Glomerular endothelial cell (primary cell): ENCODE measurements at places on chromosomes 5 and 9. TPM values are rescaled to one million over a fixed set of nuclear protein-coding genes. Genes with fewer than 3 reads are reported as not detected.

Gene PCDHGA6
- 4.5 and 6.6 TPM in 2 replicates for total RNA-seq

Gene ZCCHC7
- total RNA-seq: 10.2 and 20.5 TPM in 2 replicates

Gene NTRK2
- 0.35 and 0.97 TPM in 2 replicates for total RNA-seq

Gene IL9
- not detected in 2 replicates for total RNA-seq

Gene MELK
- total RNA-seq: 10.1 and 14.7 TPM in 2 replicates

Gene HMCN2
- total RNA-seq: 0.64 TPM in 1 of 2 replicates, not detected in the other

Gene GLT6D1
- total RNA-seq: not detected in 2 replicates

Gene PCDHA11
- 0.23 TPM in 1 of 2 replicates, not detected in the other for total RNA-seq

Gene ST6GALNAC4
- total RNA-seq: 59.7 and 80.3 TPM in 2 replicates

Gene AFAP1L1
- total RNA-seq: 156 and 274 TPM in 2 replicates

GRCh38 chr5:121019106-121019505 lies 555.0 kb downstream of the PRR16 start:
- DNase-seq: no peak

GRCh38 chr9:101047848-101048397 lies 19.4 kb downstream of the PLPPR1 start:
- DNase-seq: no peak

- DNase-seq: no peak
Observed at GRCh38 chr5:77077829-77078176, 9.3 kb downstream of the ZBED3 start.

DNA sequence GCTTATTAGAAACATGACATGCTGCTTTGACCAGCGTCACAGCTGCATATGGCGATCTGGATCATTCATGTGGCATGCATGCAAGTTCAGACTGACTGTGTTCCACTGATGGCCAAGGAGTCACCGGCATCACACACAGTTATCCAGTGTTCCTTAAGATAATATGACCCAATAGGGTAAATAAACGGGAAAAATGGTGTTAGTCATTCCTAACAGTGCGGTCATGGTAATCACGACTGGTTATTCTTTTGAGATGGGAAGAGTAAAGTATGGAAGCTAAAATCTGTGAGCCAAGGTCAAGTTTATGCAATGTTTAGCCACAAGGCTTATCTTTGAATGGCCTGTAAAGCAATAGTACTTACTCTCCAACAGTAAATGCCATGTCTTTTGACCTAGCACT lies 29.3 kb upstream of the LVRN start:
- no peak for DNase-seq

DNA sequence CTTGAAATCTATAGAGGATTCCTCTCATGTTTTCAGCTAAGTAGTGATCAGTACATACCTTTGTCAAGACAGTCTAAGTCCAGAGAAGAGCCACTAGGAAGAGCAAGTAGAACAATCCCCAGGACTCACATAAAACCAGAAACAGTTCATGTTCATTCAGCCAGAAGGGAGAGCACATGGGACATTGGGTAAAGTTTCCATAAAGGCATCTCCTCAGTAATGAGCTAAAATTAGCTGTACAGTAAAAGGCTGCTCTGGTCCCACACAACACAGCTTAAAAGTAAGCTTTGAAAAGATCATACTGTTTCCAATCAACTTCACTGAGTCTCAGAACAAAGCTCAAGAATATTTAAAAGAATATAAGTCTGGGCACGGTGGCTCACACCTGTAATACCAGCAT lies 32.4 kb downstream of the HOMER1 start:
- DNase-seq: no peak

DNA sequence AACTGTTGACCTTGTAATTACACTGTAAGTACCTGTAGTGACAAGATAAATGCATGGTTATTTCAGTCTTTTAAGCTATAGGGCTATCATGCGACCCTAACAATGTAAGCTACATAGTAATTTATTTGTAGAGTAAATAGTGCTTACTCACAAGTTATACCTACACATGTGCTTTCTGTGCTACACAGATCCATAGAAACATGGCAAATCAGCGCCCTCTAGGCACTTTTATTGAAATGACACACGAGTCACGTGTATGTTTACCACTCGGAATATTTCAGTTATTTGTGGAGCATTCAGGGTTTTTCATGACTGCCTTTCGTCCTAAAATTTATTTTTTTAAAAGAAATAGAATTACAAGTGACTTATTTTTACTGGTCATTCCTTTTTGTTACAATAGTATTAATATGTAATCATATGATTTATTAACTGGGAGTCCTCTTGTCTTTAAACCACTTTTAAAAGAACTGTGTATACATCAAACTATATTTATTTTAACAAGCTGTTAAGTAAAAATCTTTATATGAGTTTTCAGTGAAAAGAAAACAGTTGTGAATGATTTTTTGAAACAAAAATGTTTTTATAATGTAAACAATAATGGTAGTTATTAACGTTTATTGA lies 1242.3 kb upstream of the WWC1 start:
- no peak for DNase-seq

- no peak for DNase-seq
Observed at GRCh38 chr9:79396168-79396567, 175.6 kb upstream of the TLE4 start.

- no peak for DNase-seq
Observed at GRCh38 chr5:126561908-126562307, 33.1 kb downstream of the ALDH7A1 start.

- DNase-seq: no peak
Observed at GRCh38 chr5:134175921-134176510, 734 bp downstream of the SKP1 start.

DNA sequence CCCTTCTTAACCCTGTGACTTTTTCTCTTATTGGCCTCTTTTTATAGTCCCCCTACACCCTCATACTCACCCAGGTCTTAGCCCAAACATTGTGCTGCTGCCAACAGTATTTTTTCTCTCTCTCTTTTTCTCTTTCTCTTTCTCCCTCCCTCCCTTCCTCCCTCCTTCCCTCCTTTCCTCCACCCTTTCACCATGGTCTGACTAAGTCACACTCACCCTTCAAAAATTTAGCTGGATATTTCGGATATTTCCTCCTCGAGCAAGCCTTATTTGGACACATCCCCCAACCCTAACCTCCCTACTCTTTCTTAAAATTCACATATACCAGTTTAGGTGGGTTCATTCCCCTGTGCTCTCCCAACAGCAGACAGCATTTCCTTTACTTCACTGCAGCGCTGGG lies 64.7 kb downstream of the FGF1 start:
- DNase-seq: no peak

DNA sequence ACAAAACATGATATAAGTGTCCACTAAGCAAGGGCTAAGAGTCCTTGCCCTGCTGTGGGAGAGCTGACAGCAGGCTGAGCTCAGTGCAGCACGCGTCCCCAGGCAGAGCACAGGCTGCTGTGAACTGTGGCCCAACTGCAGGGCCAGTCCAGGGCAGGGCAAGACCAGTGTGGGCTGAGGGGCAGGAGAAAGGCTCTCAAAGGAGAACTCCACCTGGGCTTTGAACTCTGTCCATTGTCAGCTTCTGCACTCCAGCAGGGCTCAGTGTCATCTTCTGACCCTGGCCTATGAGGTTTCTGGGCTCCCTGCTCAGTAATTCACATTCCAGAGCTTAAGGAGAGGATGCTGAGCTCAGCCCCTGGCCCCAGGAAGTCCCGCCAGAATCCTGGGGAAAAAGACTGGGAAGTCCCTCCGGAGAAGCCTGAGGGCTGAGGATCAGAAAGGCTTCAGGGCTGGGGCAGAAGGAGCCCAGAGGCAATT lies 37.4 kb downstream of the LHFPL2 start:
- no peak for DNase-seq

GRCh38 chr5:96714450-96714849 lies 52.3 kb downstream of the CAST start:
- DNase-seq: no peak

- no peak for DNase-seq
Observed at GRCh38 chr5:124438026-124438902, 308.2 kb downstream of the ZNF608 start.

DNA sequence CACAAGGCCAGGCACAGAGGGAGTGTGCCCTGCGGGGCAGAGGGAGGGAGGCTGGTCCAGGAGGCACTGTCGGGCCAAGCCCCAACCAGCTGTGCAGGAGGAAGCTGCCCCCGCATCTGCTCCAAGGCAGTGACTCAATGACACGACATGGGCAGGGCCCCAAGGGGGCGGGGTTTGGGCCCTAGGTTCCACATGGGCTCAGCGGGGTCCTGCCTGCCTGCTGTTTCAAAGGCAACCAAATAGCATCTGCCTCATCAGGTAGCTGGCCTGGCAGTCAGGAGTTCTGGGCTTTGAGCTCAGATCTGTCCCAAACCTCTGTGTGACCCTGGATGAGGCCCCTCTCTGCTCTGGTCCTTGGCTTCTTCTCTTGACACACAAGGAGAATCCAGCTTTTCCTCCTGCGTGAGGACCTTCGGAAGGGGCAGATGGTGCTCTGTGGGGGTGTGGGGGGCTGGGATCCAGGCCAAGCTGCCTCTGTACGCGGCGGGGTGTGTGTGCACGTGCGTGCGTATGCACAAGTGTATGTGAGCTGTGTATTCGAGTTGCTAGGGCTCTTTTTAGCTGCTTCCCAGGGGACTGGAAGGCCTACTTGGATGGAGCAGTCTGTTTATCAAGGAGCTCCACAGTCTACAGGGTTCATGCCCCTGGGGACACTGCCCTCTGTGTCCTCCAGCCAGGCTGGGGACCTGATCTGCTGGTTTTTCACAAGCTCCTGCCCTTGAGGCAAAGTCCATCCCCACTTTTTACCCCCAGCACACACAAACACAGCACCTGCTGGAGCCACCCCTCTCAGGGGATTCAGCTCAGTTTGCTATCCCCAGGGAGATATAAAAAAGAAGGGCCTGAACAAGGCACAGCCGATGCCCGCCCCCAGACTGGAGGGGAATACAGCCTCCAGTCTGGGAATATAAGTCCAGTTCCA lies 138.9 kb downstream of the RGS3 start:
- DNase-seq: no peak

DNA sequence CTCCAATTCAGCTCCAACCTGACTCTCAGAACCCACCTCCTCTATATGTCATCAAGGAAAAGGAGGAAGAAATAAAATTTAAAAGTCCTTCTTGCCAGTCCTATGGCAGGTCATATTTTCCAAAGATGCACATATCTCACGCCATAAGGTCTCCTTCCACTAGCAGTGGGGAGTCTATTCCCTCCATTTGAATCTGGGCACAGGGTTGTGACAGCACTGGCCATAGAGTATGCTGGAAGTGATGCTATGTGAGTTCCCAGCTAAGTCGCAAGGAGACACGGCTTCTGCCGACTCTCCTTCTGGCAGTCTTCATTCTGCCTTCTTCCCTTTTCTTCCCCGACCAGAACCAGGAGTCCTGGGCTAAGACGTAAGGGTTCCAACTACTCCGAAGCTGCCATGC lies 883.9 kb upstream of the DMAC1 start:
- DNase-seq: no peak

- DNase-seq: no peak
Observed at GRCh38 chr5:983238-983524, 25.4 kb upstream of the NKD2 start.

GRCh38 chr5:110561510-110561909 lies 165.0 kb downstream of the TMEM232 start:
- DNase-seq: no peak

DNA sequence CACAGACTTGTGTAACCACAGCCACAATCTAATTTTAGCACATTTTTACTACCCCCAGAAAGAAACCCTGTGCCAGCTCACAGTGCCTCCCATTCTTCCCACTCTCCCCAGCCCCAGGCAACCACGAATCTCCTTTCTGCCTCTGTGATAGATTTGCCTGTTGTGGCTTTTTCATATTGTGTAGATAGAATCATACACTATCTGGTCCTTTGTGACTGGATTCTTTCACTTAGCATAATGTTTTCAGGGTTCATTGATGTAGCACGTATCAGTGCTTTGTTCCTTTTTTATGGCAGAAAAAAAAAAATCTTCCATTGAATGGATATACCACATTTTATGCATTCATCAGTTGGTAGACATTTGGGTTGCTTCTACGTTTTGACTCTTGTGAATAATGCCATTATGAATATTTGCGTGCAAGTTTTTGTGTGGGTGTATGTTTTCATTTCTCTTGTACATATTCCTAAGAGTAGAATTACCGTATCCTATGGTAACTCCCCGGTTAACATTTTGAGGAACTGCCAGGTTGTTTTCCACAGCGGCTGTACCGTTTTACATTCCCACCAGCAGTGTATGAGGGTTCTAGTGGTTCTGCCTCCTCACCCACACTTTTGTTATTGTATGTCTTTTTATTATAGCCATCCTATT lies 64.5 kb downstream of the RCL1 start:
- DNase-seq: no peak
